GM23338 (cell line): ENCODE measurements at places on chromosomes 3 and 15. TPM values are rescaled to one million over a fixed set of nuclear protein-coding genes. Genes with fewer than 3 reads are reported as not detected.

The SSUH2 gene
- 0.82 and 2.3 TPM in 2 replicates for total RNA-seq

The FBXO40 gene
- total RNA-seq, result 0.03 and 0.23 TPM in 2 replicates

The TMEM202 gene
- not detected in 2 replicates for total RNA-seq

The STRA6 gene
- 9.9 and 14.1 TPM in 2 replicates for total RNA-seq
